ENCODE measurements at places on chromosomes 2 and 18.
A peak's percentile ranks its signal among the peaks of the same experiment; 100 is the strongest.

DNA sequence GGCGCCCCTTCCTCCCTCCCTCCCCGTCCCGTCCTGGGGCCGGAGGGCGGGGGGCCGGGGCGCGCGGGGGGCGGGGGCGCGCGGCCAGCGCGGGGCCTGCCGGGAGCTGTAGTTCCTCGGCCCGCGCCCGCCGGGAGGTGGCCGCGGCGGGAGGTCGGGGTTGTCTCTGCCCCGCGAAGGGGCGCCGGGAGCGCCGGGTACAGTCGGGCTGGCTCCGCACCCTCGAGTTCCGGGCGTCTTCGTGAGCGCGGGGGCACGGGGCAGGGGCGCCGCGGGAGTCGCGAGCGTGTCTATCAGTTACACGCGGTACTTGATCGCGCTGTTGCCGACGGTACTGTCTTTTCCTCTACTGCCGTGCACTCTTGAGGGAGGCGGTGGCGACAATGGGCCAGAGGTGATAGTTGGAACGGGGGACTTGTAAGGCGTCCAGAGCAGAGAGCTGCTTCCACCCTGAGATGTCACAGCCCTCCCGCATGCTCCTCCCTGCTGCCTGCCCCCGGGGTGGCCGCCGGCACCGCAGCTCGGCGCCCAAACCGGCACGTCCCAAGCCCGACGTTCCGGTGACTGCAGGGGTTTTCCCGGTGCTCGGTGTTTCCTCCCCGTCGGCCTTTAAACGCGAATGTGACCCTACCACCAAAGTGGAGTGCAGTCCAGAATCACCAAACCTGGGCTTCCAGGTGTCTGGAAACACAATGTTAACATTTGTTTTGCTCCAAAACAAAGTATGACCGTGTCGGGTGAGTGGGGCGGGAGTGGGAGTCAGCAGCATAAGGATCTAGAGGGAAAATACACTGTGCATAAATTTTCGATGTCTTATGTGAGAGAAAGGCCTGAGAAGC is at the start of gene PRKD3:
Gene PRKD3, minus strand, starts transcription at position 48 of the 839 bp plus-strand sequence. CDS start 8,309 bp downstream, outside the sequence.
- peak; percentile 54 for DNase-seq

DNA sequence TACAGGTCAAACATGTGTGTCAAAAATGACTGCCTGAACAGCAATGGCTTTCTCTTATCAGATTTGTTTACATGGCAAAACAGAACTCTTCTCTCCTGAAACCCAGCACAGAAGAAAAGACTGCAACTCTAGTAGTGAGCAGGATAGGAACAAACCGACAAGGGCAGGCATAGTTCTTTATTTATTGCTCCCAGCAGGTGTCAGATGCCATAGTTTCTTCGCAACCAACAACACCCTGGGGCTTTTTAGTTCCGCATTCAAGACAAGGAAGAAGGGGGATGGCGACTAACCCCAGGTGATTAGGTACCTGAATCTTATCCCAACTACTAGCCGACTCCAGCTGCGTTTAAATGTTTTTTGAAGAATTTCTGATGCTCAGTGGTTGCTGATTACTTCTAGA is 367.5 kb upstream of the FIGN start:
- no peak for DNase-seq

DNA sequence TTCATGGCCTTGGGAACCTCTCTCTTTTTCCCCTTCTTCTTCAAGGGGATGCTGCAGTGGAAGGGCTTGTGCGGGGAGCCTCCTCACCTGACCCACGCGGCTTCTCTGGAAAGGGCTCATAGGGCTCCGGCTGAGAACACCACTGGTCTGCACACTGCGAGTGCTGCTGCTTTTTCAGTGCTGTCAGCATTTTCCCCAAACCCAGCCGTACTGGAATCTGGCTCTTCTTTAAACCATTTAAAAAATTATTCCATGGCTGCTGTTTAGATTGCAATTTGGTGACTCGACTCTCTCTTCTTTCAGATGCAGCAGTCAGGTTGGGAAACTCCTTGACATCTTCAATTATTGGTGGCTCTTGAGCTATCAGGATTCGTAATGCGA is 272.6 kb upstream of the DSEL start:
- no peak for DNase-seq

- no peak for DNase-seq
Observed at GRCh38 chr18:9403795-9404564, 69.4 kb downstream of the TWSG1 start.

- no peak for DNase-seq
Observed at GRCh38 chr2:124147552-124147951, 122.5 kb downstream of the CNTNAP5 start.

- no peak for DNase-seq
Observed at GRCh38 chr2:207970826-207971180, 54.5 kb downstream of the PLEKHM3 start.

- no peak for DNase-seq
Observed at GRCh38 chr2:190889175-190889943, 8.7 kb downstream of the GLS start.
